Testis (tissue), 5 donors: ENCODE measurements at places on chromosomes 2 and 18. TPM values are rescaled to one million over a fixed set of nuclear protein-coding genes. Genes with fewer than 3 reads are reported as not detected.

DNA sequence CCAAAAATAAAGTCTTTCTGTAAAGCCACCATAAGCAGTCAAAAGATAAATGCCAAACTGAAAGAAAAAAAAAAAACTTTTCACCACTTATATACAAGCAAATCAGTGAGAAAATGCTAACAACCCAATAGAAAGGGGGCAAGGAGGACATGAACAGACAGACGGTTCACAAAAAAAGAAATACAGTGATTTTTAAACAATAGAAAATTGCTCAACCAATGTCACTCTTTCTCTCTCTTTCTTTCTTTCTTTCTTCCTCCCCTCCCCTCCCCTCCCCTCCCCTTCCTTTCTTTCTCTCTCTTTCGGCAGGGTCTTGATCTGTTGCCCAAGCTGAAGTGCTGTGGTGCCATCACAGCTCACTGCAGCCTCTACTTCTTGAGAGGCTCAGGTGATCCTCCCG, 28.8 kb upstream of the SPATA3 start:
- H3K4me1 ChIP-seq, result no peaks in the 10 kb centered on the region
- no peak overlapping the region for H3K27ac ChIP-seq
- DNase-seq, result no peak
- H3K4me3 ChIP-seq, result no peak overlapping the region
- H3K36me3 ChIP-seq, result no peaks in the 10 kb centered on the region
- no peaks in the 10 kb centered on the region for H3K27me3 ChIP-seq

The HNRNPLL gene
- 82.0 TPM for total RNA-seq

DNA sequence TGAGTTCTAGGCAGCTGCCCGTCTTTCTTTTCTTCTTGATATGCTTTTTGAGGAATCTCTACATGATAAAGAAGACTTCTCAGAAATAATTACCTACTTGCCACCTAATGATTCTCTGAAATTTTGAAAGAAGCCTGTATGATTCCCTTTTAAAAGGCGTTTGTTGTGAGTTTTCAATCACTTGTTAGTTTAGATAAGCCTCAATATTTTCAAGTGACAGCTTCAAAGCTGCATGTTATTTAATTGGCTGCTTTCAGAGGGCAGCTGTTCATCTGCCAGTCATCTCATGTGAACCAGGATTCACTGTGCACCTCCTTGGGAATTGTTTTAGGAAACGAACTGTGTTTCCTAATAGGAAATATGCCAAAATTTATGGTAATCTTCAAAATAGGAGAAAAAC, 938.1 kb downstream of the CPS1 start:
- no peaks in the 10 kb centered on the region for H3K27me3 ChIP-seq
- DNase-seq, result no peak
- H3K4me1 ChIP-seq, result no peaks in the 10 kb centered on the region
- H3K36me3 ChIP-seq, result no peaks in the 10 kb centered on the region

GRCh38 chr18:67001052-67001451, 397.2 kb upstream of the CDH19 start:
- H3K27me3 ChIP-seq, result no peaks in the 10 kb centered on the region
- H3K27ac ChIP-seq, result no peak overlapping the region
- no peaks in the 10 kb centered on the region for H3K4me1 ChIP-seq
- no peak overlapping the region for H3K4me3 ChIP-seq
- DNase-seq, result no peak

GRCh38 chr18:62786689-62787088, 71.3 kb downstream of the PHLPP1 start:
- peak overlapping the region; percentile 27 for H3K27ac ChIP-seq
- no peaks in the 10 kb centered on the region for H3K27me3 ChIP-seq
- H3K4me1 ChIP-seq, result peaks cover 31% of the 10 kb centered on the region
- H3K4me3 ChIP-seq, result no peak overlapping the region

DNA sequence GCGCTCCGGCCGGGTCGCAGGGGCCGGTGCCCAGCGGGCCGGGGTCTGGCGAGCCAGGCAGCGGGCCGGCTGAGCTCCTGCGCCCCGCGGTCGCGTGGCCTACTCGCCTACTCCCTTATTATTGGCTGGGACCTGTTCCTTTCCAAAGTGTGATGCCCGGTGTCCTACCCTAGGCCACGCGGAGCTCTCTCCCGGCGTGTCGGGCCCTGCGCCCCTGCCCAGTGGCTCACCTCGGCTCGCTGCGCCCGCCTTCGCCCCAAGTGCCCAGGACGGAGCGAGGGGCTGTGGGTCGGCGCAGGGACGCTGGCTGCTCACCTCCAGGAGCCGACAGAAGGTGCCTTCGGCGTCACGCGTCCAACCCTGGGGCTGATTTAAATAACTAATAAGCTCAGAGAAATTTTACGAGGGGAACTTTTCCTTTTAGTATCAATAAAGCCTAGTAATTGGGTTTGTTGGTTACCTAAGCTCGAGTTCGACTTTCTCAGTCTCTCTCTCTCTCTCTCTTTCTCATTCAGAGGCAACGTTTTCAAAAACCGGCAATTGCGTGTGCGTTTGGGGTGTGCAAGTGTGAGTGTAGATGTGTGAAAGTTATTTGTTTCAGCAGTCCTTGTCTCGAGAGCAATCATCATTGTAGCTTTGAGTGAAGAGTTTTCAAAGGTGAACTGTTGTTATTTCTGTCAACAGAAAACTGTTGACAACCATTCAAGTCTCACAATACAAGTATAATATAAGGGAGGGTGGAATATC, 7.0 kb upstream of the SATB2 start:
- H3K36me3 ChIP-seq, result no peaks in the 10 kb centered on the region
- no peak for DNase-seq
- H3K4me3 ChIP-seq, result peak overlapping the region; percentile 54
- peaks cover 12% of the 10 kb centered on the region for H3K4me1 ChIP-seq

The KYNU gene
- total RNA-seq, result 6.8 TPM

The ITM2C gene
- total RNA-seq, result 95.7 TPM

DNA sequence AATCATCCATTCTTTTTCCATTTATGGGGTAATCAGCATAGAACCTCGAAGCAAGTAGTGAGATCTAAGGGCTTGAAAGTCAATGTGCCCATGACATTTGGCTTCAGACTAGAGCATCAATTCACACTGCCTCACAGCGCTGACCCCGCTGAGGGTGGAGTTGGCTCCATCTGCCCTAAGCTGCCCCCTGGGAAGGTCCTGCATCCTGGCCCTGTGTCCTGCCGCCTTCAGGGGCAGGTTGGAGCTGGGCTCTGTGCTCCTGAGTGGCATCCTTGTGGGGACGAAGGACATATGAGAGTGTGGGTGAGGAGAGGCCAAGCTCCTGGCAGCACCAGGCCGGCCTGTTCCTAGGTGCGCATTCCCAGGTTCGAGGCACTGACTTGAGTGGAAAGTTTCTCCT, 249.4 kb downstream of the FHOD3 start:
- H3K27ac ChIP-seq, result no peak overlapping the region
- no peaks in the 10 kb centered on the region for H3K27me3 ChIP-seq
- no peak overlapping the region for H3K4me3 ChIP-seq
- no peaks in the 10 kb centered on the region for H3K36me3 ChIP-seq

The RAD51AP2 gene
- 11.1 TPM for total RNA-seq

The CTNNA2 gene
- total RNA-seq, result 36.8 TPM

- no peaks in the 10 kb centered on the region for H3K27me3 ChIP-seq
- no peak overlapping the region for H3K4me3 ChIP-seq
- no peak overlapping the region for H3K27ac ChIP-seq
- no peaks in the 10 kb centered on the region for H3K4me1 ChIP-seq
These were observed 14.2 kb downstream of the GALNT5 start for GRCh38 chr2:157271590-157272203.

DNA sequence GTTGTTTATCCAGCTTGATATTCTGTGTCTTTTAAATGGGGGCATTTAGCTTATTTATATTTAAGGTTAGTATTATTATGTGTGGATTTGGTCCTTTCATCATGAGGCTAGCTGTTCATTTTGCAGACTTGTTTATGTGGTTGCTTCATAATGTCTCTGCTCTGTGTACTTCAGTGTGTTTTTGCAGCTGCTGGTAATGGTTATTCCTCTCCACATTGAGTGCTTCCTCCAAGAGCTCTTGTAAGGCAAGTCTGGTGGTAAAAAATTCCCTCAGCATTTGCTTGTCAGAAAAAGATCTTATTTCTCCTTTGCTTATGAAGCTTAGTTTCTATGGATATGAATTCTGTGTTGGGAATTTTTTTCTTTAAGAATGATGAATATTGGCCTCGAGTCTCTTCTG, 47.8 kb upstream of the NT5C1B start:
- H3K27ac ChIP-seq, result no peak overlapping the region
- DNase-seq, result no peak
- no peaks in the 10 kb centered on the region for H3K4me1 ChIP-seq
- no peak overlapping the region for H3K4me3 ChIP-seq
- no peaks in the 10 kb centered on the region for H3K36me3 ChIP-seq

The GKN1 gene
- total RNA-seq, result not detected

DNA sequence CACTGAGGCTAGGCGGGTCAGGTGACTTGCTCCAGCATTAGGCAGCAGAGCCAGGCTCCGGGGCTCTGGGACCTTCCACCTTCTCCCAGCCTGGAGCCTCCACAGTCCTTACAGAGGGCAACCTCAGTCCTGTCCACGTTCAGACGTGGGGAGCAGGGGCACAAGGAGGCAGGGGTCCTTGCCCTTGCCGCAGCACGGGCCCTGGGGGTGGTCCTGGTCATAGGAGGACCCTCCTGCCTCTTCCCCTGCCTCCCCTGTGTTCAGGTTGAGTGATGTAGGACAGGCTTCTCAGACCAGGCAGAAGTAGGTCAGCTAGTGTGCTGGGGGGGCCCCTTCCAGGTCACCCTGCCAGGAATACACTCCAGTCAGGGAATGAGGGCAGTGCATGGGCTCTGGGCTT, 5.4 kb upstream of the ARHGEF4 start:
- DNase-seq, result no peak
- no peaks in the 10 kb centered on the region for H3K36me3 ChIP-seq
- H3K27ac ChIP-seq, result no peak overlapping the region

GRCh38 chr18:12405066-12405465, 2.7 kb upstream of the PRELID3A start:
- H3K4me1 ChIP-seq, result peaks cover 3% of the 10 kb centered on the region
- no peak for DNase-seq
- H3K36me3 ChIP-seq, result no peaks in the 10 kb centered on the region
- no peak overlapping the region for H3K27ac ChIP-seq

The IL1RN gene
- 5.6 TPM for total RNA-seq

- no peak for DNase-seq
- H3K27me3 ChIP-seq, result no peaks in the 10 kb centered on the region
- H3K4me1 ChIP-seq, result no peaks in the 10 kb centered on the region
- H3K27ac ChIP-seq, result no peak overlapping the region
- H3K4me3 ChIP-seq, result no peak overlapping the region
These were observed 84.8 kb upstream of the RND3 start for GRCh38 chr2:150572194-150572766.

- no peaks in the 10 kb centered on the region for H3K4me1 ChIP-seq
- H3K36me3 ChIP-seq, result no peaks in the 10 kb centered on the region
- H3K4me3 ChIP-seq, result no peak overlapping the region
- no peak overlapping the region for H3K27ac ChIP-seq
These were observed 476.4 kb upstream of the CHST9 start for GRCh38 chr18:27661320-27662018.

GRCh38 chr2:177445200-177445599, 52.6 kb downstream of the AGPS start:
- H3K36me3 ChIP-seq, result no peaks in the 10 kb centered on the region
- DNase-seq, result no peak
- no peaks in the 10 kb centered on the region for H3K4me1 ChIP-seq
- no peak overlapping the region for H3K4me3 ChIP-seq
- H3K27ac ChIP-seq, result no peak overlapping the region
- H3K27me3 ChIP-seq, result no peaks in the 10 kb centered on the region

- no peak overlapping the region for H3K27ac ChIP-seq
- no peaks in the 10 kb centered on the region for H3K4me1 ChIP-seq
- H3K36me3 ChIP-seq, result no peaks in the 10 kb centered on the region
- H3K27me3 ChIP-seq, result no peaks in the 10 kb centered on the region
- no peak overlapping the region for H3K4me3 ChIP-seq
These were observed 99.4 kb upstream of the TEX51 start for GRCh38 chr2:126799301-126799700.

DNA sequence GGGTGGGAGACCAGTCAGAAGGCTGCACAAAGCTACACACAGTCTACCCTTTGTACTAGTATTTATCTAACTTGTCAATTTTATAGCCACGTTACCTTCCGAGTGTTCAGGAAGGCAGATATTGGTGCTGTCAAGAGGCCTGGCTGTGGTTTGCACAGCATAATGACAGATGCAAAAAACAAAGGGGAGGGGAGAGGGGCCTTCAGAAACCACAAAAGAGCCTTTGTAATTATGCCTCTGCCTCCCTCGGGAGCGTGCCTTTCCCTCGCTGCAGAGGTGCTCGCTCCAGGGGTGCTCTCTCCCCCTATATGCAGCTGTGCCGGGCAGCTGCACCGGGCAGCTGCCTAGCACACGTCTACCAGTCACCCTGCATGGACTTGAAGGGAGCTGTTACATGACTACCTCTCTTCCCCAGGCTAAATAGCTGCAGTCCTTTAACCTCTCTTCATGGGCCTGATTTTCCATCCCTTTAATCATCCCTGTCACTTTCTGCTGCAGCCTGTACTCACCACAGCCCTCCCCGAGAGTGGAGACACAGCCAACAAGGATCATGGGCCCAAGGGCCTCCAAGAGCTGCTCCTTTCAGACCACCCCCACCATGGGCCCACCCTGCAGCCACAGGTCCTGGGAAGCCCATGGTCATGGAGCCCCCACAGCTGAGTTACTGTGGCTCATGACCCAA, 168.4 kb upstream of the PKDCC start:
- no peak overlapping the region for H3K4me3 ChIP-seq
- no peaks in the 10 kb centered on the region for H3K36me3 ChIP-seq
- H3K27me3 ChIP-seq, result no peaks in the 10 kb centered on the region
- H3K4me1 ChIP-seq, result peaks cover 40% of the 10 kb centered on the region

GRCh38 chr2:72913486-72914205, 3.7 kb upstream of the EMX1 start:
- H3K4me3 ChIP-seq, result no peak overlapping the region
- no peak for DNase-seq
- peaks cover 4% of the 10 kb centered on the region for H3K27me3 ChIP-seq
- peaks cover 18% of the 10 kb centered on the region for H3K4me1 ChIP-seq
